ENCODE measurements at places on chromosomes 4 and X.
A peak's percentile ranks its signal among the peaks of the same experiment; 100 is the strongest.

- ATAC-seq: no peak
Measured at GRCh38 chrX:115912372-115912897, 258.1 kb upstream of the AGTR2 start.

DNA sequence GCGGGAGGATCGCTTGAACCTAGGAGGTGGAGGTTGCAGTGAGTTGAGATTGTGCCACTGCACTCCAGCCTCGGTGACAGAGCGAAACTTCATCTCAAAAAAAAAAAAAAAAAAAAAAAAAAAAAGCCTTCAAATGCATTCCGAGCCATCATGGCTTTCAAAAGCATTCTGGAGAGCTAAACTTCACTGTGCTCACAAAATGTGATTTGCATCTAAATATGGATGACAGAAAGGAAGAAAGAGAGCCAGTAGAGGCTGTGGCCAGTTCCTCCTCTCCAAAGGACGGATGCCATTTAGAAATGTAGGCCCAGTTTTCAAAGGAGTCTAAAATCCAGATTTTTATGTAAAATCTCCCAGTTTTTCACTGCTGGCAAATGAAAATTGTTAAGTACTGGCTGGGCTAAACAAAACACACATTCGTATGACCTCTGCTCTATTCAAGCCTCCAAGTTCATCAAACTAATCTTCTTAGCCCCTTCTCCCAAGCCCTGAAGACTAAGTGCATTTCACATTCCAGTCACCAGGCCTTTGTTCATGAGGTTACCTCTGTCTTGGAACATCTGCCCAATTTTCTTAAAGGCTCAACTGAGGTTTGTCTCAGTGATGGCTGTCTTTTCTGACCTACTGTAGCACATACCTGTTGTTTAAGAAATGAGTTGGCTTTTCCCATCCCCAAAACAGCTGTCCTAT is 22.0 kb downstream of the SLC25A43 start:
- ATAC-seq: no peak

DNA sequence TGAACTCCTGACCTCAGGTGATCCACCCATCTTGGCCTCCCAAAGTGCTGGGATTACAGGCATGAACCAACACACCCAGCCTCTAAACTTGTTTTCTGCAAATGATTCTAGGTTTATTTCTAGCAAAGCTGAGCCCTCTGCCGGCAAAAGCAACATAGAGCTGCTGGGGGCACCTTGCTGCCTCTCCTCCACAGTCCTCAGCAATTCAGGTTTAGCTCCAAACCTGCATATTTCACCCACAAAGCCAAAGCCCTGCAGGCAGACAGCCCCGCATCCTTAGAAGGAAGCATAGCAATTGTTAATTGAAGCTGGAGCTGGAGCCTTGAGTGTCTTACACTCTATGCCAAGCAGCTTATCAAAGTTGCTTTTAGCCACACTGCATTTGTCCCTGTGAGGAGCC is 24.9 kb upstream of the OCIAD2 start:
- peak; percentile 66 for ATAC-seq

DNA sequence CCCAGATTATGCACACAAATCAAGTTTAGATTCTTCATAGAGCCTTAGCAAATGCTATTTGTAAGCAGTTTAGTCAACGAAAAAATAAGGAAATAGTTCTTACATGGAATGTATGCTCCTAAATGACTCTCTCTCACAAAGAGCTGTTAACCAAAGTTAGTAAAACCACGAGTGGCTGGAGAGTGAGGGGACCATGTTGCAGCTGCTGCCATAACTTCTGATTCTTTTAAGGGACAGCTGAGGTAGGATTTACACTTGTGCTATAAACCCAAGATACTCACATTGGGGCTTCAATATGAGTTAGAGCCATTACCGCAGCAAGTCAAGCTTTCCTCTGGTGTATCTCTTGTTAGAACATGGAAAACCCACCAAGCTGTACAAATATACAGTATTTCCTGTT is 2.7 kb downstream of the DOCK11 start:
- ATAC-seq: no peak

DNA sequence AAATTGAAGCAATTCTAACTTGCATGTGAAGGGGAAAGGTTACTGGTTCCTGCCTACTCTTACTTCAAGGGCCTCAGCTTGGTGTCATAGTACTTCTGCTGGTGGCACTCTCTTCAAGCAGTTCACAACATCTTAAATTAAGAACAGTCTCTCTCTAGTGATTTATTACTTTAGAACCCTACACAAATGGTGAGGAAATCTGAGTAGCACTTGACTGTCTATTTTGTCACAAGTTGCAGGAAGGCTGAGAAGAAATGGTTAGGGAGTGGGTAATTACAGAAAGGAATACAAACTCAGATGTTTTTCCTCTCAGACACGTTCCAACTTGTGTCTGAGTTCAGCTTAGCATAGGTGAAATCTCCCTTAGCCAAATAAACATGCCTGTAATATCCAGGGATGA is 242.3 kb upstream of the GRIA3 start:
- no peak for ATAC-seq

DNA sequence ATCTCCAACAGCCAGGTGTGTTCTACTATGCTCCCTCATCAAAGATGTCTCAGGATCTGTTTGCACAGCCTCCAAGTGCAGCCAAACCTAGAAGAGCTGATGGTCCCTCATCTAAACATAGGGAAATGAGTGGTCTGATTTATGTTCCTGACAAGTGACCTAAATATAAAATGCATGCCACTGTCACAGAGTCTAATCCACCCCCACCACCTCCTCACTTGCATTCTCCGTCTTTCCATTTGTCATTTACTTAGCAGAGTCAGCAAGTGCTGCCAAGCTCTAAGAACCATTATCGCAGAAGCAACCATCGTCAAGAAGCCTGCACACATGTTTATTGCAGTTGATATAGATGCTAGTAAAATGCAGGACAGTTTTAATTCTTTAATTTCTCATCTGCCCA is 33.1 kb upstream of the VCX3A start:
- ATAC-seq: peak; percentile 79

DNA sequence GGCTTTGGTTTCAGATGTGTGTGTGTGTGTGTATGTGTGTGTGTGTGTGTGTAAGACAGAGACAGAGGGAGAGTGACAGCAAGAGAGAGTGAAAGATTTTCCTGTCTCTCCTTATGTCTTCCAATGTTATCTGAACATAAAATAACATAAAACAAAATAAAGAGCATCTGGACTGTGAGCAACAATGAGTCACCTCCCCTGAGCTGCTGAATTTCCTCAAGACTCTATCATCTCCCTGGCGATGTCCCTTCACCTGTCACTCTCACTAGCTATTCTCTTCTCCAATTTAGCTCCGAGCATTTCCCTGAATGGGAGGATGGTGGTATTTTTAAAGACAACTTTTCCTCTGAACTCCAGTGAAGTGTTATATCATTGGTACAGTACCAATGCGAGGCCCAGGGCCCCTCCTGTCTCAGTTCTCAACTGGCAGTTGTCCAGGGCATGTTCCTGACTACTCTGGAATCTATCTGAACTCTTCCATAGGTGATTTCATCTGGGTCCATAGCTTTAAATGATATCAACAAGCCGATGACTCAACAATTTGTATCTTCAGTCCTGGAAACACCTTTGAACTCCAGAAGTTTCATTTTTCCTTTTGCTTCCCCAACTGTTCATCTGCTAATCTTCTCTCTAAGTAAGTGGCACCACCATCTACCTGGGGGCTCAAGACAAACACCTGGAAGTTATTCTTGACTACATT is 195.0 kb upstream of the CLNK start:
- ATAC-seq: no peak

DNA sequence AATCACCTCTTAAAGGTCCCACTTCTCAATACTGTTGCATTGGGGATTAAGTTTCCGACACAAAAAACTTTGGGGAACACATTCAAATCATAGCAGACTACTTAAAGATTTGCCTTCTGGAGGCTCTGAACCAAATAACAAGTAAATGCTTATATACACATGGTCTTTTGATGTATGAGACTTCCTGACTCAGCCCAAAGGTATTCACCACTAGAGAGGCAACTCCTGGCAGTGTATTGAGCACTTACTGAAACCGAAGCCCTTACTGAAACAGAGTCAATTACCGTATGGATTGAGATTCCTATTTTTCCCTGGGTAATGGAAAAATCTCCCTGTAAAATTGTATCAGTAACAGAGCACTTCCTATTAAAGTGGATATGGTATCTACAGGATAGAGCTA is 45.4 kb downstream of the ZCCHC13 start:
- ATAC-seq: no peak

- ATAC-seq: no peak
Measured at GRCh38 chr4:8516996-8517550, 63.1 kb upstream of the GPR78 start.

DNA sequence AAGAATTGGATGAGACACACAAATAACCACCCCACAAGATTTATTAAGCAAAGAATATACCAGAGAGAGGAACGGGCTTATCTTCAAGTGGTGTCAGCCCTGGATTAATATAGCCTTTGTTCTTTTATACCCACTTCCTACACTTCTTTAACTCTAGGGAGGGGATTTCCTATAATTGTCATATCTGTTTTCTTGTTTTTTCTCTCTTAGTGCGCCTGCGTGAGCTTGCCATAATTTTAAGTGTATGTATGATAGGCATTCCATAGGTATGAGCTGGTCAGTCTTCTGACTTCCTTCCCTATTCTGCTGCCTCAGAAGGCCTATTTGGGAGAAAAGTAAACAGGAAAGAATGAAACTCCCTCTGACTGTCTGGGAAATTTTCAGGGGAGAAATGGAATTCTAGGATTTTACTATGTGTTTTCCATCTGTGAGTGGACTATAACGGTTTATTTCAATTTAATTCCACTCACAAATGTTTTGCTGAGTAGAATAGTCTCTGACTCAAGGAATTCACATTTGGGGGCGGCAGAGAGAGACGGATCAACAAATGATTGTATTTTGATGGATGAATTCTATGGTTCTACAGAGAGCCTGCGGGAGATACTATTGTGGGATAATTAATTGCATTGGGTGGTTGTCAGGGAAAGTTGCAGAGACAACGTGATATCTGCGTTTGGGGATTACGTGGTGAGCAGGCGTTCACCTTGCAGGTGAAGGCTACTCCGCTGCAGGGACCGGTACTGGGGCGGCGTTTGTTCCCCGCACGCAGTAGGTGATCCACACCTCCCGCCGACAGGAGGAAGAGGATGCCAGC is 626 bp upstream of the CEP135 start:
- peak; percentile 50 for ATAC-seq

DNA sequence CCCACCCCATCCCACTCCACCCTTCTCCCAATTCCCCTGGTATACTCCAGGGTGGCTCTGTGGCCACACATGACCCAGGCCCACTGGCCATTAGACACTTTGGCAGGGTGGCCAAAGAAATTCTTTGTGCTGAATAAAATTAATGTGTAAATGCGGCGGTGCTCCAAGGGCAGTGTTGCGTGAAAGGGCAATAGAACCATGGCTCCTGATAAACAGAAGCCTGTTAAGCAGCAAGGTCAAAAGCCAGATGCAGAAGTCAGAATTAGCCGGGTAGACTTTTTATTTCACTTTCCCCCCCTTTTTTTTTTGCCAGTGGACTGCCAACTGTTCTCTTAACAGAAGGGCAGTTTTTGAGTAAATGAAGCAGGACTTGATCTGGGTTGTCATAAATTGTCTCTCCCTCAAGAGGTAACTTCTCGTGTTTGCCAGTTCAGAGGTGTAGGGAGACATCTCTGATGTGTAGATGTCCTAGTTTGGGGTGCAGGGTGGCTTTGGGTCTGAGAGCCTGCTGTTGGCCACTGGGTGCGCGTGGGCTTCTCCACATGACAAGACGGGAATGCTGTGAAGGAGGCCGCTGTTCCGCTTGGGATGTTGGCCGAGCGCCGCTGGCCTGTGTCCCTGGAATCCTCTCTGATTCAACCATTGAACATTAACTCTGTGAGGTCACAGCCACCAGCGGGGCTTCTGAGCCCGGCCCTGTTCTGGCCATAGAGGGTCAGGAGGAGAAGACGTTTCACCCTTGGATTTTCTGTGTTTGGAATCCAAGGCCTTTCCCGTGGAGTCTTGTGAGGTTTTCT is 139.5 kb downstream of the TBL1X start:
- ATAC-seq: no peak

GRCh38 chrX:119303137-119303536 is 67.1 kb downstream of the PGRMC1 start:
- no peak for ATAC-seq

DNA sequence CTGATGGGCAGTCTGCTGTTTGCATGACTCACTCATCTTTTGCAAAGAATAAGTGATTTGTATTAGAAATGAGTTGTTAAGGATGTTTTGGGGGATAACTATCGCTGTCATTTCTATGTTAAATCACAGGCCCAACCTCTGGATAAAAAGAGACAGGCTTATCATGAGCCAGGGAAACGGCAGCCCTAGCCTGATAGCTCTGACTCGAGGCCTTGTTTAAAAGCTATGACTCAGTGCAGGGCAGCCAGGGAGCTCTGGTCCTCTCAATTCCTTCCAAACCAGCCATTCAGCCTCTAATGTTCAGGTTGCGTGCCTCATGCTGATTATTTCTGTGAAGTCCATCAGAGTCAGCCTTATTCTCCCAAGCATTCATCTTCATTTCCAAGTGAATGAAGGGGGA is 305.9 kb upstream of the HAND2 start:
- no peak for ATAC-seq

- ATAC-seq: no peak
Measured at GRCh38 chrX:124238268-124238667, 94.2 kb upstream of the TEX13D start.

DNA sequence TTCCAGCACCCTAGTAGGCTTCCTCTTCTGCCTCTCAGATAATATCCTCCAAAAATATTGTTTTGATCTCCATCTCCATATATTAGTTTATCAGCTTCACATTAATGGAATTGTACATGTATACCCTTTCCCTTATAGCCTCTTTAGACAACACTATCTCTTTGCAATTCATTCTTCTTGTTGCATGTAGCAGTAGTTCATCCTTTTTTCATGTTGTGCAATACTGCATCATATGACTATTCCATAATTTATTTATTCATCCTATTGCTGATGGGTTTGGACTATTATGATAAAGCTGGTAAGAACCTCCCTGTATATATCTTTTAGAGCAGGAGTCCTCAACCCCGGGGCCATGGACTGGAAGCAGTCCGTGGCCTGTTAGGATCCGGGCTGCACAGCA is 148.2 kb upstream of the FAT1 start:
- ATAC-seq: no peak

- peak; percentile 44 for ATAC-seq
Measured at GRCh38 chrX:148815218-148815961, 315.0 kb downstream of the AFF2 start.

- ATAC-seq: peak; percentile 86
Measured at GRCh38 chr4:102405821-102406401, 60.6 kb upstream of the SLC39A8 start.

GRCh38 chr4:165217325-165217724 is 10.0 kb downstream of the KLHL2 start:
- ATAC-seq: no peak

GRCh38 chr4:75005727-75006126 is 72.8 kb downstream of the PARM1 start:
- ATAC-seq: no peak

GRCh38 chrX:15391850-15392249 is 7.6 kb upstream of the VEGFD start:
- ATAC-seq: no peak

DNA sequence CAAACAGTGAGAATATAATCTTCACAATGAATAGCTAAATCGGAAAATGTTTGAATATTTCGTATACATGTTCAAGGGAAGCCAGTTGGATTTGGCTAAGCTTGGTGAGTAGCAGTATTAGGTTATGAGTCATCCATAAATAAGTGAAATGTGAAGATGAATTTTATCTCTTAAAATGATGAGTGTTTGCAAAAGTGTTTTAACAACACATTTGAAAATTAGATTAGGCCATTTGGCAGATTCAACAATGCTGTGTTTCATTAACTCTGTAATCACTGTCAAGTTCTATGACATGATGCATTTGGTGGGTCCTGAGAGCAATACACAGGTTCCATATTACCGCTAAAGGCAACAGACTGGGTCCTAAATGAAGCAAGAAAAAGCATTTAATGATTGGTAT is 301.9 kb upstream of the PRPS2 start:
- no peak for ATAC-seq

- no peak for ATAC-seq
Measured at GRCh38 chr4:10069075-10069642, 47.4 kb downstream of the WDR1 start.

All from motor neuron (in vitro differentiated cells).